ENCODE measurements at places on chromosomes 2 and 18.

GRCh38 chr2:15159751-15160177, 401.4 kb downstream of the NBAS start:
- no peak for DNase-seq

GRCh38 chr2:100269889-100270288, 52.4 kb downstream of the LONRF2 start:
- DNase-seq = no peak

DNA sequence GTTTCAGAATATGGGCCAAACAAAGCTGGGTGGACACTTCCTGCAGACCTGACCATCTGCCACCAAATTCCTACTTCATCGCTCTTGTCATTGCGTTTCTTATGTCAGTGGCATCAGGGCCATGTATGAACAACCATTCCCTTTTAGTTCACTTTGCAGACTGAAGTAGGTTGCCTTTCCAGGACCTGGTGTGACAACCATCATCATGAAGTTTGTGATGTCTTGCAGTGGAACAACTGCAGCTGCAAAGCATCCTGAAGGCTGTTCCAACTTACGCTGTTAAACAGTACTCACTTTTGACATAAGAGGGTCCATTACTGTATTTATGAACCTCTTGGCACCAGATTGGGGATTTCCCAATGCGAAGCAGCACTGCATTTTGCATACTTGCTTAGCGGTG, 511.6 kb downstream of the ARHGAP15 start:
- DNase-seq = no peak

- no peak for DNase-seq
Observed at GRCh38 chr18:79485788-79486355, 90.1 kb downstream of the NFATC1 start.

DNA sequence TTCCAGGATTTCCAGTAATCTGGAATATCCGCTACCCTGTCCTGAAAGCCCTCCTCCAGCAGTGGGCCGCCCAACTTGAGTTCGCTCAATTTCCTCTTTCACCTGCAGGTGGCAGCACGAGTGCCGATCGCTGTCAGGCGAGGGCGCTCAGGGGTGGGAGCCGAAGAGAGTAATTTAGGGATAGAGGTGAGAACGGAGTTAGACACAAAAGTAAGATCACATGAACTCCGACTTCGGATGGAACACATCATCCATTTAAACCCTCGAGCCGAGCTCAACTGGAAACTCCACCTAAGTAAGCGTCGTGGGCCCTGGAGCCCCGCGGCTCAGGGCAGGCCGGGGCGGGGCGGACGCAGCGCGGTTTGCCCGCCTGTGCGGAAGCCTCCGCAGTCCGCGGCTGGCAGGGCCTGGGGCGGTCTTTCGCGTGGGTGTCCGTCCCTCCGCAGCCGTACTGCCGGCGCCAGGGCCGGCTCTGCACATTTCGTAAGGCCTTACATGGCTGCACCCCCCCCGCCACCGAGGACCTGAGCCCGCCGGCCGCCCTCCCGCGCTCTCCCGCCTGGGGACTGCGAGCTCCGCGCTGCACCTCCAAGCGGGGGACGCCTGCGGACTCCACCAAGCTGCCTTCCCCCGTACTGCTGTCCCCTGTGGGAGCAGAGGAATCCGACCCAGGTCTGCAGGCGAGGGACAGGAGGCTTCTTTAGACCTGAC, 61.2 kb downstream of the SEMA4F start:
- peak; percentile 79 for DNase-seq

GRCh38 chr18:58241877-58242276, 197.9 kb downstream of the NEDD4L start:
- DNase-seq = no peak

DNA sequence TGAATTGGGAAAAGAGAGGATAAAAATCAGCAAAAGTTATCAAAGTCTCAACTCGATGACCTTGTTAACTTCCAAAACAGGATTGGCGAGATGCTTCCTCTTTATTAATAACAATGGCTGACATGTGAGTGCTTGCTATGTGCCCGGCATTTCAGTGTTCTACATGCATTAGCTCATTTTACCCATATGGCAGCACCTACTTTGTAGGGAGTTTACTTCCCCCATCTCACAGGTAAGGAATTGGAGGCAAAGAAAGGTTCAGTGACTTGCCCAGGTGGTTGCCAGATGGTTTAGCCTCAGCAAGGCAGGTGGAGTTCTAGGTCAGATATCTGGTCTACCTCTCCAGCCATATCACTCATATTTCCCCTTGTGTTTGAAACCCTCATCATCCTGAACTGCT, 12.4 kb downstream of the TFCP2L1 start:
- no peak for DNase-seq
